ENCODE measurements at places on chromosomes 6 and 20. TPM values are rescaled to one million over a fixed set of nuclear protein-coding genes. Genes with fewer than 3 reads are reported as not detected.

ALDH8A1 gene
- 0.15 TPM for total RNA-seq

HLA-DRB1 gene
- not detected for total RNA-seq

POM121L2 gene
- not detected for total RNA-seq

GPR63 gene
- total RNA-seq, result 1.0 TPM

C20orf144 gene
- total RNA-seq, result 0.84 TPM

MYO6 gene
- total RNA-seq, result 6.5 TPM

AGER gene
- total RNA-seq, result 1.0 TPM

MEI4 gene
- total RNA-seq, result not detected

NUS1 gene
- 17.7 TPM for total RNA-seq

MYB gene
- total RNA-seq, result 0.45 TPM

TREM1 gene
- total RNA-seq, result 0.15 TPM

PRR18 gene
- total RNA-seq, result not detected

MYLK4 gene
- under 0.01 TPM for total RNA-seq

GNRH2 gene
- total RNA-seq, result not detected

ZC2HC1B gene
- total RNA-seq, result not detected

KIFC1 gene
- 75.8 TPM for total RNA-seq

BPIFB4 gene
- not detected for total RNA-seq

OVOL2 gene
- not detected for total RNA-seq

FAM210B gene
- total RNA-seq, result 25.6 TPM

MACROD2 gene
- not detected for total RNA-seq

CCDC167 gene
- 79.8 TPM for total RNA-seq

HTR1E gene
- total RNA-seq, result not detected

GPSM3 gene
- 11.3 TPM for total RNA-seq

VSX1 gene
- total RNA-seq, result not detected
